ENCODE measurements at places on chromosomes 1 and 21.

- no peak for DNase-seq
Measured at GRCh38 chr1:32114420-32114819, 6.6 kb downstream of the KPNA6 start.

DNA sequence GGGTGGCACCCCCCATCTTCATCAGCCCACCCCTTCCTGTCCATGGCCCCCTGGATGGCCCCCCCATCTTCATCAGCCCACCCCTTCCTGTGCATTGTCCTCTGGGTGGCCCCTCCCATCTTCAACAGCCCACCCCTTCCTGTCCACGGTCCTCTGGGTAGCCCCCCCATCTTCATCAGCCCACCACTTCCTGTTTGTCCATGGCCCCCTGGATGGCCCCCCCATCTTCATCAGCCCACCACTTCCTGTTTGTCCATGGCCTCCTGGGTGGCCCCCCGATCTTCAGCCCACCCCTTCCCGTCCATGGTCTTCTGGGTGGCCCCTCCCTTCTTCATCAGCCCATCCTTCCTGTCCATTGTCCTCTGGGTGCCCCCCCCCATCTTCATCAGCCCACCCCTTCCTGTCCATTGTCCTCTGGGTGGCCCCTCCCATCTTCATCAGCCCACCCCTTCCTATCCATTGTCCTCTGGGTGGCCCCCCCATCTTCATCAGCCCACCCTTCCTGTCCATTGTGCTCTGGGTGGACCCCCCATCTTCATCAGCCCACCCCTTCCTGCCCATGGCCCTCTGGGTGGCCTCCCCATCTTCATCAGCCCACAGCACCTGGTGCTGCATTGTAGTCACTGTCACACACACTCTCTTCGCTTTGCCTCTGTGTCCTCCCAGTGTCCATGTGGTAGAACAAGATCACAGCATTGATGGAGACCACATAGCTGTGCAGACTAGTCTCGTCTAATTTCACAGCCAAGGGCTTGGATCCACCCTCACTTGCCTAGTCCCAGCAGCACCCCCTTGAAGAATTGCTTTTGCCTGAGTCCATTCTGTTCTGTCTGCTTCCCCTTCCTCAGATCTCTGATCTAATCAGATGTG lies 95.9 kb downstream of the PCBP3 start:
- DNase-seq = no peak

GRCh38 chr1:66712839-66713238 lies 39.4 kb upstream of the DYNLT5 start:
- no peak for DNase-seq

DNA sequence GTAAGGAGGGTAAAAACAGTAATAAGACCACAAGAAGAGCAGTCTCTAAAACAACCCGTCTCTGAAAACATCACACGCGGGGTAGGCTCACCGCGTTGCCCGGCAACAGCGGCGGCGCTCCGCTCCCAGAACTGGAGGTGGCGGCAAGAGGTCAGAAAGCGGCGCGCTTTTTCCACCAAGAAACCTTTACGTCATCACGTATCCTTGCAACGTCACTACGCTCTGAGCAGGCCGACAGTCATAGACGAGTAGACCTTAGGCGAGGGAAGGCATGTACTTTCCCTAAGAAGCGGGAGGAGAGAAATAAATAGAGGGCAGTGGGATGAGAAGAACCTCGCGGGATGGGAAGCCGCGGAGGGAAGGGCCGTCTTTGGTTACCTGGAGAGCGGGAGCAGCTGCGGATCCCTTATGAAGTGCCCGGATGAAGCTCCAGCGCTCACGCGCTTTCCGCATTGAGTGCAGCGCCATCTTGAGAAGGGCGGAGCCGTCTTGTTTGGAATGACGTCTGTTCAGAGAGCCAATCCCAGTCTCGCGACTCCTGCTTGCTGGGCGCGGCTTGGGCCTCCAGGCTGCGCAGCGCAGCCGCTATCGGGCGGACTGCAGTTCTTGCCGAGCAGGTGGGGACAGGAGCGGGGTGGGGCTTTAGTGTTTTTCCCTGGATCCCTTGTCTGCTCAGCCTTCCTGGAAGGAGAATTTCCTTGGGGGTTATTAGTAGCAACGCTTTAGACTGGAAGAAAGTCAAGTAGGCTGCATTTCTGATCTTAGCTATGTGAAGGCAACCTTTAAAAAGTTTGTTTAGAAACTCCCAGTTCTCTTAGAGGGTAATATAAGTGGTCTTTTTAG lies at the start of gene WARS2:
WARS2 (minus strand) TSS at position 477 of the 843 bp plus-strand sequence; CDS start at position 468, 9 bp downstream.
- DNase-seq = peak; percentile 95

GRCh38 chr1:983798-984475 lies 2.0 kb upstream of the PERM1 start:
- no peak for DNase-seq

DNA sequence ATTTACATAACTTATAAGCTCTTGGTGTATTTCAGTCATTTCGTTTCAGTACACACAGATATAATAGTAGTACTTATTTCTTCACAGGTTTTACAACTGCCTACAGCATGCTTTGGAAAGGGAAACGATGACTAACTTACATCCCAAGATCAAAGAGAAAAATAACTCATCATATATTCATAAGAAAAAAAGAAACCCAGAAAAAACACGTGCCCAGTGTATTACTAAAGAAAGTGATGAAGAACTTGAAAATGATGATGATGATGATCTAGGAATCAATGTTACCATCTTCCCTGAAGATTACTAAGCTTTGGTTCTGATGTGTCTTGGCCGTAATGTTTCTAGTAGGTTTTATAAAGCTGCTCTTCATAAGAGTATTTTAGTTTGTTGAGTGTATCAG lies 30.9 kb downstream of the TYW3 start:
- no peak for DNase-seq

- DNase-seq = no peak
Measured at GRCh38 chr1:12591267-12591938, 26.6 kb downstream of the DHRS3 start.

- no peak for DNase-seq
Measured at GRCh38 chr1:39322431-39322830, 117.9 kb downstream of the MACF1 start.

DNA sequence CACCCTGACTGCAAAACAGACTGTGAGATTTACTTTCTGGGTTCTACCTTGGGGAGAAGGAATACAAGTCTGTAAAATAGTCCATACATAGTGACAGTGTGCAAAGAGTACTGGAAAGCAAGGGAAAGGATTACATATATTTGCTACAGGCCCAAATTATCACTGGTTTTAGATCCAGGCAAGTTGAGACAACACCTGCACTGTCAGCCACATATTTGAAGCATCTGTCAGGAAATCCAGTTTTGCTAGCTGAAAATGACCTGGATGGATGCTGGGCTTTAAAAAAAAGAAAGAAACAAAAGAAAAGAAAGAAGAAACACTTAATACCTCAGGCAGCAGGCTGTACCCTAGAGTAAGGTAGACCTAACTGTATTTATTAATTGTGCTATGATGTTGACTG lies 23.9 kb upstream of the SPRR2G start:
- no peak for DNase-seq

- DNase-seq = no peak
Measured at GRCh38 chr21:30044447-30045064, 104.8 kb upstream of the GRIK1 start.

DNA sequence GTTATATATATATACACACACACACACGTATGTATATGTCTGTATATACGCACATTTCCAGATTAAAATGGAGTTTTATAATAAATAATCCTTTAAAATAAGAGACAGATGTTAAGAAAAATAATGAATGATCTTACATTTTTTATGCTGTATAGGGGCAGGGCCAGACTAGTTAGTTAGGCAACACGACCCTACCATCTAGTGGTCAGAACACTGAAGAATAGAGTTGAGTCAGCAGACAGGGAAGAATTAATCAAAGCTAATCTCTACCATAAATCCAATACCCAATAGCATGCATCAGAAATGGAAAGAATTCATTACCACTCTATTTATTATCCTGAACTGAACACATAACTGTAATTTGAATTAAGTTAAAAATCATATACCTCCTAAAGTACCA lies 156.7 kb downstream of the BRINP3 start:
- no peak for DNase-seq

DNA sequence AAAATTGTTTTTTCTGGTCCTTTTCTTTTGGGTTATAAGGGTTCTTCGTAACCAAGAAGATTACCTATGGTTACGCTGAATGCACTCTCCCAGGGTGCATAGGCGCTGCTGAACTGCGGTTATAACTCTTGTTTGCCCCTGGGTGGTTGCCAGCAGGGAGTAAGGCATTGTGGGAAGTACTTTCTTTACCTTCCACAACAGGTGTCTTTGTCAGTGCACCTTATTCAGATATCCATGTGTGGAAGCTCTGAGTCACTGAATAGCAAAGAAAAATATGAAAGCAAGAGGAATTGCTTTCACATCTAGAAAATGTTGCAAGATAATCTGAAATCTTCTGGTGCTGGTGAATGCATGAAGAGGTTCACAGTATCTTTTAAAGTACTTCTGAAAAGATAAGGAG lies 124.4 kb upstream of the CACYBP start:
- no peak for DNase-seq

DNA sequence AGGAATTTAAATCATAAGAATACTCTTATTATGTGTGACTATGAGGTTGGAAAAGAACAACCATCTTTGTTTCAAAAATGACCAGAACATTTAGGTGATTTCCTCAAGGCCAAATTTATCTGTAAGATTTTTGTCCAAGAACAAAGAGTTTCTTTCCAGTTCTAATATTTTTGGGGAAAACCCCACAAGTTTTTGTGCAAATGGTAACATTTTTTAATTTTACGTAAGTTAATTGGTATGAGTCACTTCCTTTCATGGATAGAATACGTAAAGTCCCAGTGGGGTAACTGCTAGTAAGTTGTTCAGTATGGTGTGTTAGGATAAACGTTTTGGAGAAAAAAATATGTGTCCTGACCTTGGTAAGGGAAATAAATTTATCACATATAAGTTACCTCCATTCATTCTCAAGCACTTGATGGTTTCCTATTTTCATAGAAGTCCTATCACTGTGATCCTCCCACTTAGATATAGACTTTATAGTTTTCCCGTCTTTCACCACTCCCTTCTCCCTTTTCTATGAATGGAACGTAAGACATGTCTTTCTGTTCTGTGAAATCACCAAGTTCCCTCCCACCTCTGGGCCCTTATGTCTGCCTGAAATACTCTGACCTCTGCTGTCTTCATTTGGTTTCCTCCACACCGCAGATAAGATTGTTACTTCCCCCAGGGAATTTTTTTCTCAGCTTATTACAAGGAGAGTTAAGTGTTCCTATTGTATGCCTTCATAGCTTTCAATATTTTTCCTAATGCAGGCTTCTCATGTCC lies 34.9 kb upstream of the TSNAX start:
- DNase-seq = no peak

DNA sequence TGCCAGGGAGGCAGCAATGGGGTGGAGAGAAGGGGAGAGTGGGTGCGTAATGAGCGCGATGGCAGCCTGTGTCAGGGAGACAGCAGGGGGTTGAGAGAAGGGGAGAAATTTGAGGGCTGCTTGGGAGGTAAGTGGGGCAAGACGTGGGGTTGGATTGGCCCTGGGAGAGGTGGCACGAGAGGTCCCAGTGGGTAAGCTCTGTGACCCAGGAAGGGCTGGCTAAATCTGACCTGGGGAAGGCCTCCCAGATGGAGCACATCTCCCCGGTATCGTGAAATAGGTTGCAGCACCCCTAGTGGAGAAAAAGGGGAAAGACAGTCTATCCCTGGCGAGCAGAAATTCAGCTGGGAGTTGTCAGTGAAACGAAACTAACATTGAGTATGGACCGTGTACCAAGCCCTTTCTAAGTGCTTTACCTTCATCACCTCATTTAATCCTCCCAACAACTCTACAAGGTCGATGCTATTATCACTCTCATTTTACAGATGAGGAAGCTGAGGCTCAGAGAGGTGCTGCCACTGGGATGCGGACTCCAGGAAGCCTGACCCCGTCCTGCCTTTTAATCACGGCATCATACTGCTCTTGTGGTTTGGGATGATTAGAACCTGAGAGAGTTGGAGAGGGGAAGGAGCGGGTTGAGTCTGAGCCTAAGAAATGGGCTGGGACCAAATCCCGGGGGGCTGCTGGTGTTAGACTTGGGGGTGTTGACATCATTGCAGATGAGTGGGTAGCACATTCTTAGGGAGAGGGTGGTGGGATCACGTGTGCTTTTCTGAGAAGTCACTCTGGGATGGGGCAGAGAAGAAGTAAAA lies 56.6 kb upstream of the RPL11 start:
- DNase-seq = no peak

GRCh38 chr1:8818325-8818775 lies 910 bp upstream of the RERE start:
- DNase-seq = peak; percentile 56
